SIG-M5 (cell line): ENCODE measurements at places on chromosomes 6 and 20.

- DNase-seq, result peak; percentile 30
Observed at GRCh38 chr6:7468382-7469081, 72.9 kb upstream of the DSP start.

GRCh38 chr6:159577564-159577963 is 115.5 kb downstream of the SOD2 start:
- no peak for DNase-seq

DNA sequence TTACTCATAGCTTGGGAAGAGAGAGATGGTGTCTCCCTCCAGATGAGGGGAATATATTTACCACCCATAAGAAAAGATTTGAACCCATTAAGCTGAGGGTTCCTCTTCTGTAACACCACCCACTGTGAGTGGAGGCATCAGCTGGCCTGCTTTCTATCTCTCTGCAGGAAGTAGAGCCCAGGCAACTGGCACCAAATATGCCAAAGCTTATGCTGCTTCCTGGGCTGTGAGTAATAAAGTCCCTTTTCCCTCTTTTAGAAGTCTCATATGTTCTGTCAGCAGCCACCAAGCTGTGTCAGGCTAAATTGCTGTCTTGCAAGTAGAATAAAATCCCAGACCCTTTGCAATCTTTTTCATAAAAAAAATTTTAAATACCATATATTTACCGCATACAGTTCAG is 241.4 kb downstream of the LAMA2 start:
- no peak for DNase-seq

GRCh38 chr6:43873806-43874714 is 104.0 kb downstream of the VEGFA start:
- DNase-seq, result no peak
